ENCODE measurements at places on chromosomes 5 and 9. TPM values are rescaled to one million over a fixed set of nuclear protein-coding genes. Genes with fewer than 3 reads are reported as not detected.

OR1Q1 gene
- total RNA-seq, result not detected

NR6A1 gene
- total RNA-seq, result under 0.01 TPM

OTP gene
- total RNA-seq, result not detected

ACSL6 gene
- not detected for total RNA-seq

GNA14 gene
- 6.5 TPM for total RNA-seq

ANKRD20A1 gene
- not detected for total RNA-seq

LHX3 gene
- not detected for total RNA-seq

NUTM2G gene
- not detected for total RNA-seq

DIPK1B gene
- total RNA-seq, result 0.43 TPM

PIGO gene
- total RNA-seq, result 13.5 TPM

MEIKIN gene
- total RNA-seq, result not detected

DIRAS2 gene
- total RNA-seq, result 1.3 TPM

TSSK1B gene
- total RNA-seq, result 0.64 TPM

ENTPD8 gene
- total RNA-seq, result not detected

NDUFS6 gene
- 37.4 TPM for total RNA-seq

IL31RA gene
- total RNA-seq, result 0.43 TPM

MCC gene
- 25.4 TPM for total RNA-seq

SLCO6A1 gene
- total RNA-seq, result under 0.01 TPM

TAF1L gene
- not detected for total RNA-seq

ZDHHC11B gene
- not detected for total RNA-seq

NXNL2 gene
- 7.7 TPM for total RNA-seq

RELL2 gene
- total RNA-seq, result 4.7 TPM

EMB gene
- total RNA-seq, result 0.97 TPM

FBLL1 gene
- total RNA-seq, result 0.32 TPM

AGXT2 gene
- total RNA-seq, result under 0.01 TPM

ADAMTS2 gene
- 44.5 TPM for total RNA-seq

CEMIP2 gene
- 180 TPM for total RNA-seq

PHF24 gene
- total RNA-seq, result not detected

PCDHGA2 gene
- 2.6 TPM for total RNA-seq

SLC1A1 gene
- 17.7 TPM for total RNA-seq

SREK1IP1 gene
- total RNA-seq, result 9.0 TPM
